ENCODE measurements at places on chromosomes 1 and 21. TPM values are rescaled to one million over a fixed set of nuclear protein-coding genes. Genes with fewer than 3 reads are reported as not detected.

DNM3 gene
- polyA plus RNA-seq = 0.08 TPM

- DNase-seq = peak; percentile 86
These were observed 144.7 kb downstream of the CASZ1 start for GRCh38 chr1:10651793-10652192.

GRCh38 chr1:116460783-116461376, 87.8 kb downstream of the ATP1A1 start:
- no peak for DNase-seq

DNA sequence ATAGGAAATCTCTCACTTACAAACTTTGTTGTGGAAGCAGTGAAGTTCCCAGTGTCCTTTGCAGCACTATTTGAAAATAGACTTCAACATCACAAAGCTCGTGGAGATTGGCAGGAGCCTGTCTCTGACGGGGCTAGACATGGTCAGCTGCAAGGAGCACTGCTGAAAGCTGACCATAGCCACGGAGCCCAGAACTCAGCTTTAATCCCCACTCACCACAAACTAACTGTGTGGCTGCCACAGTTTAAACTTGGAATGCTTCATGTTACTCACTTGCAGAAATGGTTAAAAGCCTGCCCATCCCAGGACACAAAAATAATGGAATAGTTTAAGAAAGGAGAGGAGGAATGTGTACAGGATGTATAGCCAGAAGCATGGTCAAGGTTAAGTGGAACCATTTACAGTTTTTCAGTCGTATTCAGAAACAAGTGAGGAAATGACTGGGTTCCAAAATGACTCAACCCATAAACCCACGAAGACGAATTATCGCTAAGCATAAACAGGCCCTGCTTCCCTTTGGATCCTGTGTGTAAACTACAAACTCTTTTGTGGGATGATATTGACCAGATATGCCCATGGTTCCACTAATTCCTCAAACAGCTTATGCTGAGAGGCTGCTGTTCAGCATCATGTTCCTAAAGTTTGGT, 18.2 kb downstream of the DNALI1 start:
- DNase-seq = no peak

DNA sequence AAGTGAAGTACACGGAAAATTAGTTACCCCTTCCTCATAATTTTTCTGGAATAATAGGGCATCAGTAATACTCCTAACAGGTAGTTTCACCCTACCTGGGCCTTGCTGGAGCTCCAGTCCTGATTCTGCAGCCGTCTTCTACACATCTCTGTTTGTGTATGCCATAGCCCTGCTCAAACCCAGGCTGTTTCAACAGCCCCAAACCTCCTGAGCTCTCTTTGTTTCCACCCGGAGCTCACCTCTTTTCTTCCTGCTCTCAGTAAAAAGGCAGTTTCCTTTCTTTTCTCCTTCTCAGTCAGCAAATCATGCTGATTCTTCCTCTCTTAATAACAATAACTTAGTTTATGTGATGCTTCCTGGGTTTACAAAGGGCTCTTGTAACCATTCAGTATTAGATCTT, 355.1 kb upstream of the RUNX1 start:
- no peak for DNase-seq

DNA sequence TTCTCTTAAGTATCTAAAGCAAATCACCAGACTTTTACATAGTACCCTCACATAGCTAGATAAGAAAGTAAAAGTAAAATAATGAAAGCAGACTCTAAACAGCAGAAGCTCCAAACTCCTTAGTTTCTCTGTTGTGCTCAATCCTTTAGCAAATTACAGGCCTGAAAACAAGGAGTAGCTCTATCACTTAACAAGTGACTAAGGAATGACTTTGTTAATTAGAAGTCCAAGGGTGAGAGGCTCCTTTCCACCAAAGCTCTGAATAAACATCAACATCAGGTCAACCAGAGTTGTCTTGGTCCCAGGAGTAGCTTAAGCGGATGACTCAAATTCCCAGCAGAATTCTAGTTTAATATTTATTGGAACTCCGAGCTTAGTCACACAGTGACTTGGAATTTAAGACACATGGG, 5.9 kb downstream of the NRIP1 start:
- peak; percentile 25 for DNase-seq

DNA sequence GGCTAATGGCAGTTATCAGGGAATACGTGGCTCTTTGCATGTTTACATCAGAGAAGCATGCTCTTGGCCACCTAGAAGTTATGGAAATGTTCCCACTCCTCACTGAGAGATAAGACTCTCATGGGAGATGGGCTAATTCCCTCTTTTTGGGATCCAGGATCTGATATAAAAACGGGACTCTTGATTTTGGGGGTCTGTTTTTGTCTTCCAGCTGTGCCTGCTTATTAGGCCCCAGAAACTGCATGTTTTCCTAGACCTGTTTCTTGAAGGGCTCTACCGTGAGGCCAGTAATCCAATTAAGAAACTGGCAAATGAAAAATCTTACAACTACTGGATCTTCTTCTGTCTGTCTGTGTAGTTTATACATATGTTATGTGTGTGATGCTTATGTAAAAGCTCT, 47.0 kb upstream of the PTCH2 start:
- peak; percentile 38 for DNase-seq

RGS1 gene
- not detected for polyA plus RNA-seq

GRCh38 chr21:43983390-43983789, 28.7 kb upstream of the TRAPPC10 start:
- DNase-seq = no peak

GRCh38 chr1:82542766-82543165, 742.0 kb downstream of the ADGRL2 start:
- DNase-seq = no peak

- no peak for DNase-seq
These were observed 47.7 kb downstream of the NOS1AP start for GRCh38 chr1:162117039-162117774.

- no peak for DNase-seq
These were observed 6.7 kb upstream of the TSEN15 start for GRCh38 chr1:184044603-184045376.

KCNK1 gene
- polyA plus RNA-seq = 9.8 TPM

DNA sequence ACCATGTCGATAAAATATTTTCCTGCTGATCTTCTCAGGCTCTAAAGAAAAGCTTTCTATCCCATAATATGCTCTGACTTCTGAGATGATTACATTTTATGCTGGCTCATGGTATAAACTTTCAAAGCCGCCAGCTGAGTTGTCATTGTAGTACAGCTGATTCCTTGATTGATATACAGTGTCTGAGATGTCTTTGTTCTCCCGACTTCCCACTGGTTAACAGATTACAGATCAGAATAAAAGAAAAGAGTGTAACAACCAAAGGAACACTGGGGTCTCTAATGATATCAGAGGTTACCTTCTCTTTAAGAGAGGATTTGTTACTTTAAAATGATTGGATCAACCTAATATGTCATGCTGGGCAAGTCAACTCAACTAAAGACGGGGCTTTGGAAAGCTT, 485.4 kb upstream of the LRRC7 start:
- DNase-seq = no peak

BCAN gene
- 0.23 TPM for polyA plus RNA-seq

GRCh38 chr1:25001125-25001915, 71.2 kb upstream of the RUNX3 start:
- no peak for DNase-seq

- no peak for DNase-seq
These were observed 130.8 kb downstream of the HMCN1 start for GRCh38 chr1:185864889-185865517.

NES gene
- 4.2 TPM for polyA plus RNA-seq

GRCh38 chr1:1268284-1268682, 5.4 kb downstream of the UBE2J2 start:
- DNase-seq = no peak

GPATCH2 gene
- polyA plus RNA-seq = 0.28 TPM

KRTAP25-1 gene
- not detected for polyA plus RNA-seq

GRCh38 chr1:154720328-154721297, 112.6 kb upstream of the ADAR start:
- DNase-seq = no peak

DNA sequence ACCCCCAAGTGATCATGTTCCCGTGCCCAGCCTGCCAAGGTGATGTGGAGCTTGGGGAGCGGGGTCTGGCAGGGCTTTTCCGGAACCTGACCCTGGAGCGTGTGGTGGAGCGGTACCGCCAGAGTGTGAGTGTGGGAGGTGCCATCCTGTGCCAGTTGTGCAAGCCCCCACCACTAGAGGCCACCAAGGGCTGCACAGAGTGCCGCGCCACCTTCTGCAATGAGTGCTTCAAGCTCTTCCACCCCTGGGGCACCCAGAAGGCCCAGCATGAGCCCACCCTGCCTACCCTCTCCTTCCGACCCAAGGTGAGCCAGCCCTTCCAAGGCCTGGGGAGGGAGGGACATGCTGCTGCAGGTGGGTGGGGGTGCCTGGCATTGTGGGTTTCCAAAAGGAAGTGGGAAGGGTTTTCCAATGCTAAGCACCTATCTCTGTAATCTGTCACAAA, 2.3 kb downstream of the TRIM46 start:
- no peak for DNase-seq

GRCh38 chr21:39535646-39536437, 76.9 kb upstream of the B3GALT5 start:
- peak; percentile 31 for DNase-seq

DNA sequence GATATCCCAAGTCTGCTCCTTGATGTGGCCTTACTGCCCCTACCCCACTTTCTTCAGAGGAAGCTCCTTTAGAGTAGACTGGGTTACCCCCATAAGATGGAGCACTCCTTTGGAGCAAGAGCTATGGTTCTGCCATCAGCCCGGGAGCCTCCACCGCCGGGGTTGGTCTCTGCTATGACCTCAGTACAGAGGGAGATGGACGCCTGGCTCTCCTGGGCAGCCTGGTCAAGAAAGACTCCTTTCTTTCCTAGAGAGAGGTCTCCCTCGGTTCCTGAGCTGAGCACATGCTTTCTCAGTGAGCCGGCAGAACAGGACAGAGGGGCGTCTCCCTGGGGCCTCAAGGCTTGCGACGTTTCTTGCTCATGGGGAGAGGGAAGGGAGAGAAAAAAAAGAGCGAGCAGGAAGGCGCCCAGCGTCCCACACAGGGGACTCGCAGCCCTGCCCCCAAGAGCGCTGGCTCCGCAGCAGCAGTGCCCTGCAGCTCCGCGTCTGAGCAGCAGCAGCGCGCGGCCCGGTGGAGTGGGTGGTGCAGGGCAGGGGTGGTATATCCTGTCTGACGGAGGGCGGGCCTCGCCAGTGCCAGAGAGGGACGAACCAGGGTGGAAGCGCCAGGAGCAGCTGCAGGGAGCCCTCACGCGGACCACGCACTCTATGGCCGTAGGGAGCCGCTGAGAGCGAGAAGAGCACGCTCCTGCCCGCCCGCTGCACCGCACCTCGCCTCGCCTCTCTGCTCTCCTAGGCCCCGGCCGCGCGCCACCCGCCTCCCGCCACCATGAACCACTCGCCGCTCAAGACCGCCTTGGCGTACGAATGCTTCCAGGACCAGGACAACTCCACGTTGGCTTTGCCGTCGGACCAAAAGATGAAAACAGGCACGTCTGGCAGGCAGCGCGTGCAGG, at the start of gene PKP1:
PKP1 (plus strand) TSS at position 576 of the 899 bp plus-strand sequence; CDS start at position 773, 197 bp downstream.
- no peak for DNase-seq

GRCh38 chr1:154716614-154717527, 108.9 kb upstream of the ADAR start:
- no peak for DNase-seq

Data from K562 (cell line).